ENCODE measurements at places on chromosomes 3 and 15.

DNA sequence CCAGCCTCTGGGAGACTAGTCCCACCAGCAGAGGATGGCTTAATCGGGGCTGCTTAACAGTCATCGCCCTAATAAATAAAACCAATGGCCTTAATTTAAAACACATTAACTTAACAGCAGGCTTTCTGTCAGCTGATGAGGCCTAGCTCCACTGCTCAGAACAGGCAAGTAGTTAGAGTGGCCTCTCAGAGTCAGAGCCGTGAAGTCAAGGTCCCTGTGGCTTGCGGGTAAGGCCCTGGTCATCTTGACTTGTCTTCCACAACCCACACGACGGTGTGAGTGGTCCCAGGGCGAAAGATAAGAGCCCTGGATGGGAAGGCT is 11.8 kb downstream of the XXYLT1 start:
- DNase-seq: no peak

GRCh38 chr3:15495461-15496340 is 25.8 kb downstream of the COLQ start:
- DNase-seq: no peak

DNA sequence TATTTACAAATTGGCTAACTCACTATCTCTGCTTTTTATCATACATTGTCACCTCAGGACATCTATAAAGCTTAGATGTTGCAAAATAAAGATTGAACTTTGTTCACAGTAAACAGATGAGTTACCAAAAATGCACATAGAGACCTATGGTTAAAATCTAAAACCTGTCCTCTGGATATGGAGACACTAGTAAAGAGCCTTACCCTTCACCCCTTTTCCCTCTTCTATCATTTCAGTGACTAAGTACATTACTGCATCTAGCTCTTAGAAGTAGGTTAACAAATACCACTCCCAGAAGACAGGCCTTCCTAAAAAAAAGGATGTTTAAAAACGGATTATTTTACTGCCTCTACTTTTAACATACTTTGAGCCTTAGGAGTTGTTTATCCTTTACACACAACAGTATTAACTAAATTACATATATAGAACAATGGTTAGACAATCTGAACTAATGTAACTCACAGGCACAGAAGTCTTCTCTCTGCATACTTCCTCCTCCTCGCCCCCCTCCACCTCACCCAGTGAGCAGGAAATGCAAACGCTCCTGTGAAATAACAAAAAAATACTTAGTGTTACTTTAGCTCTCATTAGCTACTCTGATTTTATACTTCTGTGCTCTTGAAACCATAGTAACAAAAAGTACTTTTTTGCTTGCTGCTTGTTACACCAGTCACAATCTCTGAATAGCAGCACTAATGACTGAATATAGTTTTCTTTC is 23.3 kb downstream of the IREB2 start:
- no peak for DNase-seq

DNA sequence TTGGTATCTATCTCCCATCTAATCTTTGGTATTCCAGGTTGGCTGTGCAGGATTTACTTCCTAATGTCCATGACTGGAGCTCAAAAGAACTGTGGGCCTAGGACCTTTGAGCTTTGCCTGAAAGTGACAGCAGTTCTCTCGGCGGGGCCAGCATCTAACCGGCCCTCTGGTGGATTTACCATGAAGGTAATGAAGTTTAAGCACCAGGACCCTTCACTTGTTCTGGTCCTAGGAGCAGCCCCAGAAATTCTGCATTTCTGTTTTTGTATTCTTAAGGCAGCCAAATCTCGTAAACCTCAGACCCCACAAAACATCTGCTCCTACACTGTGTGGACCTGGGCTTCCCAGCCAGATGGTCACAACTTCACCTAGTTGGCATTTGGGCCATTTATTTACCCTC is 13.0 kb downstream of the CALML4 start:
- no peak for DNase-seq

DNA sequence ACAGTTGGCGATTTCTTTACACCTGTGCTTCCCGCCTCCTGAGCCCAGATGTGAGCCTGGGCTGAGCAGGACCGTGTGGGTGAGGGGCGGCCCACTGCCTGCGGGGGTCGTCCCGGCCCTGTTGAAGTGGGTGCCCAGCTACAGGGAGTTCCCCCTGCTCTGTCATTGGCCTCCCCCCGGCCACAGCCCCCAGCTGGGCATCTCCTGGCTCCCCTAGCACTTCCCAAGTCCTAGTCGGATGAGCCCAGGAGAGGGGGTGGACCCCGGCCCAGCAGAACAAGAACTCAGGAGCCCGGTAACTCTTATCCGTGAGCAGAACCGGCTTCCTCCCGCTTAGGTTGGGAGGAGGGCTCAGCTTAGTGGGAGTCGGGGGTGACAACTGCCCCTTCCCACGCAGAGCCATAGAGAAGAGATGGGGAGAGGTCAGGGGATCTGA is 757 bp downstream of the PAQR5 start:
- no peak for DNase-seq

DNA sequence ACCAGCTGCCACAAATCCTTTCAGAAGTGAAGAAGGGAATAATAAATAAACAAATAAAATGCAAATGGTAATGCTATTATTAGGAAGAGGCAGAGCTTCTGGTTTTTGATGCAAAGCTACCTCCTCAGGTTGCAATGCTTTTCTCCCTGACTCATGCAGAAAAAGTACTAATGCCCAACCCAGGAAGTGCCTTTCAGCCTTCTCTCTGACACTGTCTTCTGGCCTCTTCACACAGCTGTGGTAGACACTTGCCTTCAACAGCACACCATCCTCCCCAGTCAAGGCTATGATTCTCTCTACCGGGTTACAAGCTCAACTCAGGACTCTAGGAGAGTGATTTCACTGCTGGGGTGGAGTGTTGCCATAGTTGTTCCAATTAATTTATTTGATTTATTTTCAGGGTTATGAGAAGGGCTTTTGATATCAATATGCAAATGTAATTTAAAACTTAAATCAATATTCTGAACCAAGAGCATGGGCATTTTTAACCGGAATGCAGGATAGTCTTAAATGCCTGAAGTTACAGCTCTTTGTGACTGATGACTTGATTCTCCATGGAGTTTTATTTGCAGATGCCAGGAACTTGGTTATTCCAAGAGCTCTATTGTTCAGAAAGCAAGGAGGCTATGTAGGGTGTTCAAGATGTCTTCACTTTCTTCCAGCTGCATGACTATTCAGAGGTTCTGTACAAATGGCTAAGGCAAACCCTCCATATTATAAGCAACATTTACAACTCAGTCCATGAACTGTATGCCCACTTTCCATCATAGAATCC is 27.1 kb upstream of the GALNT15 start:
- DNase-seq: no peak

GRCh38 chr15:34855413-34855812 is 60.1 kb upstream of the ACTC1 start:
- no peak for DNase-seq

- no peak for DNase-seq
Observed at GRCh38 chr3:11168881-11169805, 14.8 kb downstream of the HRH1 start.

DNA sequence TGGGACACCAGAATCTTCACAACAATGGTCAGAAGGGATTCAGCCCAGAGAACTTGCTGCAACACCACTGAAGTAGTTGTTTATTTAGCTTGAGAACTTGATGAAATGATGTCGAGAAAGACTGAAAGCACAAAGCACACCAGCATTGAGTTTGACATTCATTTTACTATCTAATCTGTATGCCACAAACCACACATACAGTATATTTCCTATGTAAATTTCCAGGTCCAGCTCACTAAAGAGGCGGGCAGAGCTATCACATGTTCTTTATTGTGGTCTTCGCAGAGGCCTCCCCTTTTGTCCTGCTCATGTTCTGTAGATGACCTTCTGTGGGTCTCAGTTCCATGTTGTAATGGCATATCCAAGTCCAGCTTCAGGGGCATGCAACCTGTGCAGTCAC is 10.4 kb upstream of the FMN1 start:
- no peak for DNase-seq

- DNase-seq: no peak
Observed at GRCh38 chr15:101286471-101287114, 8.5 kb downstream of the SNRPA1 start.

GRCh38 chr3:41629072-41629471 is 332.8 kb downstream of the ULK4 start:
- DNase-seq: no peak

- DNase-seq: peak; percentile 75
Observed at GRCh38 chr3:15319575-15319974, 12.8 kb downstream of the SH3BP5 start.

GRCh38 chr3:167876620-167877281 is 141.2 kb downstream of the SERPINI1 start:
- no peak for DNase-seq

GRCh38 chr15:61764141-61764540 is 296.1 kb downstream of the VPS13C start:
- no peak for DNase-seq

- DNase-seq: no peak
Observed at GRCh38 chr3:147619921-147620560, 210.9 kb downstream of the ZIC1 start.

DNA sequence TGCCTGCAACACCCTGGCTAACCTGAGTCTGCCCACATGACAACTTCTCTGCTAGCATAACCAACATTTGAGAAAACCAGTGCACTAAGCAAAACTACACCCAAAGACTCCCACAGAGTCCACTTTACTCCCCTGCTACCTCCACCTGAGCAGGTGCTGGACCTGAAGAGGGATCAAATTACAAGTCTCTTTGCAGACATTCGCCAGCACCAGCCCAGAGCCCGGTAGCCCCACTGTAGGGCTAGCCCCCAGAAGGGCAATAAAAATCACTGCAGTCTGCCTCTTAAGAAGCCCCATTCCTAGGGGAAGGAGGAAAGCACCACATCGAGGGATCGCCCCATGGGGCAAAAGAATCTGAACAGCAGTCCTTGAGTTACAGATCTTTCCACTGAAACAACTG is 472.2 kb downstream of the GRM7 start:
- no peak for DNase-seq

DNA sequence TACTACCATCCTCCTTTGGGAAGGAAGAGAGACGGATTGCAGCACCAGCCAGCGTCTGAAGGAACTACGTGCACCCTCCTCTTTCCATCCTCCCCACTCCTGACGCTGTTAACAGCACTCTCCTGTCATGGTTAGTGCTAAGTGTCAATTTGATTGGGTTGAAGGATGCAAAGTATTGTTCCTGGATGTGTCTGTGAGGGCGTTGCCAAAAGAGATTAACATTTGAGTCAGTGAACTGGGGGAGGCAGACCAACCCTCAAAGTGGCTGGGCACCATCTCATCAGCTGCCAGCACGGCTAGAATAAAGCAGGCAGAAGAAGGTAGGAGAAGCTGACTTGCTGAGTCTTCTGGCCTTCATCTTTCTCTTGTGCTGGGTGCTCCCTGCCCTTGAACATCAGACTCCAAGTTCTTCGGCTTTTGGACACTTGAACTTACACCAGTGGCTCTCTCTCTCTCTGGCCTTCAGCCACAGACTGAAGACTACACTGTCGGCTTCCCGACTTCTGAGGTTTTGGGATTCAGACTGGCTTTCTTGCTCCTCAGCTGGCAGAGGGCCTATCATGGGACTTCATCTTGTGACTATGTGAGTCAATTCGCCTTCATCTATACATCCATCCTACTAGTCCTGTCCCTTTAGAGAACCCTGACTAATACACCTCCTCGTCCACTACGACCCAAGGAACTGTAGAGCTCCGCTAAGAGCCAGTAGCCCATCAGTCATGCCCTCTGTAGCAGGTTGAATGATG is 128.2 kb upstream of the HES1 start:
- DNase-seq: no peak

GRCh38 chr3:138670407-138670806 is 61.8 kb downstream of the FAIM start:
- DNase-seq: no peak

- no peak for DNase-seq
Observed at GRCh38 chr15:29623116-29623639, 199.1 kb downstream of the TJP1 start.

DNA sequence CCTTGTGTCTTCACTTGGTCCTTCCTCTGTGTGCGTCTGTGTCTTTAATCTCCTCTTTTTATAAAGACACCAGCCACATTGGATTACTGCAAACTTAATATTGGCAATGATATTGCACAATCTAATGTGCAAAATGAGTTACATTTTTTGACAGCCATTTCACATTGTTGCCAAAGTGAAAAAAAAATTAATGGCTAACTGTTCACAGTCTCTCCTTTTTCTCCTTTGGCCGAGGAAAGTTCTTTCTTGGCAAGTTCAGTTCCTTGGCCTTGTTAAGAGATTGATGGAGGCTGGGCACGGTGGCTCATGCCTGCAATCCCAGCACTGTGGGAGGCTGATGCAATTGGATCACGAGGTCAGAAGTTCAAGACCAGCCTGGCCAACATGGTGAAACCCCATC is 62.2 kb upstream of the ZNF280D start:
- no peak for DNase-seq

DNA sequence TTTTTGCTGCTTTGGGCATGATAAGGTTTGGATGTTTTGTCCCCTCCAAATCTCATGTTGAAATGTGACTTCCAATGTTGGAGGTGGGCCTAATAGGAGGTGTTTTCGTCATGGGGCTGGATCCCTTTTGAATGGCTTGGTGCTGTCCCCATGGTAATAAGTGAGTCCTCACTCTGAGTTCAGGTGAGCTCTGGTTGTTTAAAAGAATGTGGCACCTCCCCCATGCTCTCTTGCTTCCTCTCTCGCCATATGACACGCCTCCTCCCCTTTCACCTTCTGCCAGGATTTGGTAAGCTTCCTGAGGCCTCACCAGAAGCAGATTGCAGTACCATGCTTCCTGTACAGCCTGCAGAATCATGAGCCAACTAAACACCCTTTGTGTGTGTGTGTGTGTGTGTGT is 255.5 kb downstream of the EPHB1 start:
- DNase-seq: no peak

DNA sequence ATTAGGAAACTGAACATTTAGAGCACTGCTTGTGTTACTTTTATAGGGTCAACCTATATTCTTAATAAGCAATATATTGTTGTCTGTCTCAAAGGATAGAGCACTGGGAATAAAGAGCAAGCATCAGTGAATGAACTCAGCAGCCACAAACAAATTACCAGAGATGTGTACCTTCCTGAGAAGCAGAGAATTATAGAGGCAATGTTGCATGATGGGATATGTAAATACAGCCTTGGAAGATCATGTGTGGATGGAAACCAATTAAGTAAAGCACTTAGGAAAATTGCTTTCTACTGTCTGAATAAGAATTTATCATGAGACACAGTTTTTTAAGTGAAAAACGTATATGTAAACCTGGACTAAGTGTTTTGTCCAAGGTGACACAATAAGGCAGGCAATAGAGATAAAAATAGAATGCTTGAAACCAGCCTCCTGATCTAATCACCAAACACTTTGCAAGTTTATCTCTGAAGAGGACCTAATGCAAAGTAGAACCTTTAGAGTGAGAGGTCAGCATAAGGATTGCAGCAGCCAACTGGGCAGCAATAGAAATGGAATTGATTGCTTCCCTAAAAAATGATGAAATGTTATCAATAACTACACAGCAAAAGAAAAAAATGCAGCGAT is 848.0 kb downstream of the TUSC7 start:
- DNase-seq: no peak

DNA sequence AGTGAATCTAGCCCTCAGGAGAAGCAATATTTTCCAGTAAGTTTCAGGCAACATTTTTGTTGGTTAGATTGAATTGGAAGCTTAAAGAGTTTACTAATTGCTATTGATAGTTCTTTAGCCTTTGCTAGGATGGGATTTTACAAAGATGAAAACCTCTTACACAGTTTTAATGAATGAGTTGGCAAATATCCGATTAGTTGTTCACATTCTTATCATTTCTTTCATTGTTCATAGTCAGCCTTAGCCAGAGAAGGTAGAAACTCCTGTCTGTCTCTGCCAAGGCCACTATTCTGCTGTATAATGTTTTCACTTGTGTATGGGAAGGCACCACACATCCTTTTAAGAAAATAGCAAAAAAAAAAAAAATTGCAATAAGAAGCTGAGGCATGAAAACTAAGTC is 222.0 kb upstream of the MANF start:
- DNase-seq: no peak

- no peak for DNase-seq
Observed at GRCh38 chr15:100559330-100559729, 30.6 kb upstream of the CERS3 start.
